Occipital lobe (tissue), 3 donors: ENCODE measurements at places on chromosomes 6 and 20.
A peak's percentile ranks its signal among the peaks of the same experiment; 100 is the strongest.

DNA sequence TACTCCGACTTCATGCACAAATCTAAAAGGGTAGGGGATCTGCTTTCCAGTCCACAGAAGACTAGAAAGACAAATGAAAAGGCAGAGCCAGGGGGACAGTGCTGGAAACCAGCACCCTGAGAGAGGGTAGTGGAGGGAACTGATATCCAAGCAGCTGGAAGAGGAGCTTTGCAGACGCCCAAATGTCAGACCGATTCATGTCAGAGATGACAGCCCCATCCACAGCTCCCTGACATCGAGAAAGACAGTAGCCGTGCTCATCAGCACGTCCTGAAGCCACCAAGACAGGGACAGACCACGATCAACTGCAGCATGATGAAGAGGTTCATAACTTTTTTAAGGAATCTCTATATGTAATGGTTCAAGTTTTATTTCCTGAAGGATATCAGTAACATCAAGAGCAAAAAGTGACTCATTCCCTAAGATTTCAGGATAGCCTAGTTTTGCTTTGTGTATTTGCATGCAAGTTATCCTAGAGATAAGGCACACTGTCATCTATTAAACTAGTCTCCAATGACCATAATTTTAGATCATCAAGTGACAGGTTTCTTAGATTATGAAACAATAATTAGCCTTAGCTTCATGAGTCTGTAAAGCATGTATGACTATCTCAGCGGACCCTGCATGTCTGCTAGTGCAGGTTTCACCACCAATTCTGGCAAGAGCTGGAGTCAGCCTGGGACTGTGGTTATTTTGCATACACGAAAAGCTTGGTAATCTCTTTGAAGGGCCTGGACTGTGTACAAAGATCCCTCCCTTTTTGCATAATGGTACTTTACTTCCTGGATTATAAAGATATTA, 43.0 kb downstream of the PRDM1 start:
- DNase-seq: no peak

DNA sequence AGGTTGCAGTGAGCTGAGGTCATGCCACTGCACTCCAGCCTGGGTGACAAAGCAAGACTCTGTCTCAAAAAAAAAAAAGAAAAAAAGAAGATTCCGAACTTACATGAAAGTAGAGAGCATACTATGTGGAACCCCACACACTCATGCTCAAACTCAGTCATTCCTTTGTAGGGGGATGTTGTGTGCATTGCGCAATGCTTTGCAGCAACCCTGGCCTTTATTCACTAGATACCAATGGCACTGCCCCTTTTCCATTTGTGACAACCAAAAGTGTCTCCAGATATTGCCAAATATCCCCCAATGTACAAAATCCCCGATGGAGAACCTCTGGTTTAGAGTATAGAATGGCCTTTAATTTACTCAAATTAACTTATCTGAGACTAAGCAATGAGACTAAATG, 158.6 kb downstream of the GJA1 start:
- DNase-seq: no peak

DNA sequence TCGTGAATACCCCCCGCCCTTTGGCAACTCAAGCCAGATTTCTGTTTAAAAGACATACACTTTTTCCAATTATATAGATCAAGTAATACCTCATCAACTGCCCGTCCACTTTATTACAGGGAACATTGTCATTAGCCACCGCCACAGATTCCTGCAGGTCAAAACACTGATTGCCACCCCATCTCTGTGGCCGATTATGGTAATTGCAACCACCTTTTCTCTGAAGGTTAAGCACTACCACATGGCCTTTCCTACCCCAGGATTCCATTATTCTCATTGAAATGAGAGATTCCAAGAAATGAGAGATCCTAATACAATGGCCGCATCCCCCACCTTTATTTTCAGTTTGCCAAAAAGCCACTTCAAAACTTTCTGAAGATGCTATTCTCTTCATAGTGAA, 478.8 kb upstream of the HSF2 start:
- no peak for DNase-seq

DNA sequence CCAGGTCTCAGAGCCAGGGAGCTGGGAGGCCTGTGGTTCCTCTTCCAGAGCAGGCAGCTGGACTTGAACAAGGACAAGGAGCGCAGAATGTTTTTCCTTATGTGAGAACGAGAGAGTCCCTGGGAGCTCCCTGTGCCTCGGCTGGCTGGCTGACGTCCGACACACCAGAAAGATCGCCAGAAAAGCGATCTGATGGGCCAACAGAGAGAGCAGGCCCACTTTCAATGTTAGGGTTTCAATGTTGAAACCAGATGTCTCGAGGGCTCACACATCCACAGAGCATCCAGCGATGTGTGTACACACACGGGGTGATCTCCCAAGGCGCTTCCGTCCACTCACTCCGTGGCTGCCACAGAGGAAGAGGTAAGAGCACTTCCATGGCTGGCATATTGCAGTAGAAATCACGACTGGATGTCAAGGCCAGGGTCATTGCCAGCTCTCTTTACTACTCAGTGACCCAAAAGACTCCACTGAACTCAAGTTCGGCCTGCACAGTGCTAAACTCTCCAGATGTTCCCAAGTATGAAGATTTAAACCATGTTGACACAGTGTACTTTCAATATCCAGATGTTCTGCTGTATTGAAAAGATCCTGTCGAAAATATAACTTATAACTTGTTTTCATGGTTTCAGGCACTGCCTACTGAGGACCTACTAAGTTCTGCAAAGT, 70.8 kb upstream of the FOXC1 start:
- DNase-seq: no peak

DNA sequence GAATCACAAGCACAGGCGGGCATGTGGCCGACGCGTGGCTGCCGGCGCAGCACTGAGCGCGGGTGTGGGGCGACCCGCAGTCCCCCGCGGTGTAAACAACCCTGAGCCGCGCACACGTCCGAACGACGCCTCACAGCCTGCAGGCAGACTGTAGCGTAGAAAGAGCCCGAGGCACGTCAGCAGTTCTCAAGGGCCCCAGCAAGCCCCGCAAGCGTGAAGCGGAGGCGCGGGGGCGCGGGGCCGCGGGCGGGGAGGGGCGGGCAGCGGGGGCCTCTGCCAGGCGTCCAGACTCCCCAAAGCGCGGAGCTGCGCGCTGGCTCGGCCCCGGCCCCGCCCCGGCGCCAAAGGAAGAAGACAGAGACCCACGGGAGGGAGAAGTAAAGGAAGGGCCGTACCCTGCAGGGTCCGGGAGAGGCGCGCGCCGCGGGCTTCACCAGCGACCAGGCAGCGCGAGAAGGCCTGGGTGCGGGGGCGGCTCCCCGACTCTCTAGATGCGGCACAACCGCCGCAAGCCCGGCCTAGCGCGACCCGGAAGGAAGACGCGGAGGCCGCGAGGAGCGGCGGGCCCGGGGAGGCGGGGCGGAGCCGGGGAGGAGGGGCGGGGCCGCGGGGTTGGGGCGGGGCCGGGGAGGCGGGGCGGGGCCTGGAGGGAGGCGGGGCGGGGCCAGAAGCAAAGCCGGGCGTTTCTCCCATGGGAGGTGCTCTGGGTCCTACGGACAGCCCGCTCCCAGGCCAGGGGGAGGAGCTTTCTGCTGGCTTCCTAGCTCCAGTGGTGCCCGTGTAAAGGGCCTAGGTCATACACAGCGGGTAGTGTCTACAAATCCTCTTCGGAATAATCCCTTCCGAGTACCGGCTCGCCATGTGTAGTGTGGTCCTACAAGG, at the start of gene FBXL4:
Gene FBXL4 (minus strand): TSS at position 536 of the 882 bp plus-strand sequence. CDS start 20,958 bp downstream, outside the sequence.
- peak; percentile 86 for DNase-seq

DNA sequence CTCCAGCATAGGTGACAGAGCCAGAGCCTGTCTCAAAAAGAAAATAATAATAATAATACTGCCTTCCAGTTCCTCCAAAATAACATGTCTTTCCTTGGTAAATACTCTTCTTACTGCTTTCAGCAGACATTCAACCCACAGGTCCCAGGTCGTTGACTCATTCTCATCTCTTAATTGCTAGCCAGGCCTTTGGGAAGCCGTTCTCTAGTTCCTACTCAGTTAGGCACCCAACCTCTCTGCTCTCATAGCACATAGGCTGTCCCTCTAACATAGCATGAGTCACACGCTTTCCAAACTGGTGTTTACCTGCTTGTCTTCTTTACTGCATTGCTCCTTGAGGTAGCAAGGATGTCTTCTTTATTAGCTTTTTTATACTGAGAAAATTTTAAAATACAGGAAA, 98.8 kb downstream of the LAMA2 start:
- DNase-seq: no peak

GRCh38 chr6:137495703-137496336, 1.6 kb upstream of the OLIG3 start:
- DNase-seq: no peak

- no peak for DNase-seq
These were observed 9.6 kb downstream of the CMTR1 start for GRCh38 chr6:37442416-37443215.

- DNase-seq: no peak
These were observed 70.4 kb upstream of the KCNG1 start for GRCh38 chr20:51093240-51093763.

DNA sequence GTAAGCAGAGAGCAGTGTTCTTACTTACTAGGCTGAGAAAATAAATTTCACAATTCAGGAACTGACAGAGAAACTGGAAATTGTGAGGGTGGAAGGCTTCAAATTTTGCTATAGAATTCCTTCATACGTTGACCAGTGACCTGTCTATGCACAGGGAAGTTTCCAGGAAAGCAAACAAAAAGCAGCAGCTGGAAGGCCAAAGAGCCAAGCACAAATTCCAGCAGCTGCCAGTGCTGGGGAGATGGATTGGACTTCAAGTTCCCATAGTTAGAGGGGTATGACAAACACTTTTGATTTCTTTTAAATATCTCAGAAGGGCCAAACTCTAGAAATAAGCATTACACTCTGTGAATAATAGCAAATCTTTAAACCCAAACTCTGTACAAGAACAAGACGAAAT, 299.1 kb upstream of the KCNQ5 start:
- no peak for DNase-seq

- no peak for DNase-seq
These were observed 3.1 kb downstream of the BMP6 start for GRCh38 chr6:7728855-7729590.

DNA sequence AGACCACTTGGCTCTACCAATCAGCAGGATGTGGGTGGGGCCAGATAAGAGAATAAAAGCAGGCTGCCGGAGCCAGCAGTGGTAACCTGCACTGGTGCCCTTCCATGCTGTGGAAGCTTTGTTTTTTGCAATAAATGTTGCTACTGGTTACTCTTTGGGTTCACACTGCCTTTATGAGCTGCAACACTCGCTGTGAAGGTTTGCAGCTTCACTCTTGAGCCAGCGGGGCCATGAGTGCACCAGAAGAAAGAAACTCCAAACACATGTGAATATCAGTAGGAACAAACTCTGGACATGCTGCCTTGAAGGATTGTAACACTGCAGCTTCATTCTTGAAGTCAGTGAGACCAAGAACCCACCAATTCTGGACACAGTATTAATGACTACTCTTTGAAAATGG, 89.9 kb upstream of the MBOAT1 start:
- DNase-seq: no peak

- DNase-seq: no peak
These were observed 405.8 kb upstream of the FKBP1C start for GRCh38 chr6:62805431-62805830.

- no peak for DNase-seq
These were observed 3.6 kb upstream of the DNAJC5 start for GRCh38 chr20:63891061-63892002.

DNA sequence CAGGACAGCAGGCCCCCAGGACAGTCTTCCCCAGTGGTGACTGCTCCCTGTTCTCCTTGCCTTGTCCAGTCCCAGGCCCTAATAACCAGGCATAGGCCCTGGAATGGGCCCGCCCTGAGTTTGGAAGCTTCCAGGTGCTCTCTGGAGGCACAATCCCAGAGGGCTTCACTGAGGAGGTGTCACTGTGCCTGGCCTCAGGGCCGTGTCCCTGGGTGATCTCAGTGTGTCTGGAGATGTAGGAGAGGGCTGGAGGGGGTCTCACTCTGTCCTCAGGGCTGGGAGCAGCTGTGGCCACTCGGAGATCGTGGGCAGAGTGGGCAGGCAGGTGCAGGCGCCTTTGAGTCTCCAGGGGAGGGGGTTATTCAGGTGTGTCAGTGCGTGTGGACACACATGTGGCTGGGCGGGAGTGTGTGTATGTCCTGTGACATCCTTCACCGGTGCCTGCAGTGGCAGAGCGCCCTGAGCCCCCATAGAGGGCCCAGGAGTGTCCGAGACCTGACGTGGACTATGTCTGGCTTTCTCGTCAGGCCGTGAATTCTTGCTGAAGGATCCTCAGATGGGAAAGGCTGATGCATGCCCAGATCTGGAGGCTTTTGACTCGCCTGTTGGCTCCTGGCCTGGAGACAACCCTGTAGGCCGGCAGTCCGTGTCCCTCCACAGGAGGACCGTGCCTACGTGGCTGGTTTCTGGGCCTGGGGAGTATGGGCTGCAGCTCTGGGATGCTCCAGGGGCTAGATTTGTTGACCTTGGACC, 5.5 kb upstream of the NPBWR2 start:
- DNase-seq: no peak

- no peak for DNase-seq
These were observed 34.8 kb downstream of the RNASET2 start for GRCh38 chr6:166921570-166921969.

DNA sequence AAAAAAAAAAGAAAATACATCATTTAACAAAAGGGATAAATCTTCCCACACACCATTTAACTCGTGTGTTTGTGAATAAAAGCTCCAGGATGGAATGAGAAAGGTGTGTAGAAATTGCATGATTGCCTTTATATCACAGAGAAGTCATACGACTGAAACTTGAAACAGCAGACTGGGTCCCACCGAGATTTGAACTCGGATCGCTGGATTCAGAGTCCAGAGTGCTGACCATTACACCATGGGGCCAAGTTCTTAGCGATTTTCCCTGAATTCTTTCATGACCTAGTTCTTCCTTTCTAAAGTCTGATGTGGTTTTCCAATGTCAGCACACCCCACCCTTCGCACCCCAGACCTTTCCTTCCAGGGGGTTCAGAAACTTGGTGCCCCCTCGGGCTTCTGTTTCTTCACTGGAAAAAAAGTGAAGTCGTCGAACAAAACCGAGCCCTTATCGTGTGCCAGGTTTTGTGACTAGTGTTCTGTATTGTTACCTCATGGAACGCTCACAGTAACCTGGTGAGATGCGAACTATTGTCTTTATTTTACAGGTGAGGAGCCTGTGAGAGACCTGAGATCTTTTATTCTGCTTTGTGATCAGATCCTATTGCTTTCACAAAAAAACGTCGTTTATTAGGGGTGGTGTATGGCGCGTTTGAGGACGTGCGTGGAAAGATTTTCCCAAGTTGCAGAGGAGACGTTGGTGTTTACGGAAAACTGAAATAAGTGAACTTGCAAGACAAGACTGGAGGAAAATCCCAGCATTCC, 120.8 kb downstream of the OR2B2 start:
- DNase-seq: peak; percentile 21

- peak; percentile 40 for DNase-seq
These were observed 106.2 kb downstream of the JPH2 start for GRCh38 chr20:44080646-44081267.

- peak; percentile 4 for DNase-seq
These were observed 8.3 kb downstream of the CD109 start for GRCh38 chr6:73704260-73704659.

DNA sequence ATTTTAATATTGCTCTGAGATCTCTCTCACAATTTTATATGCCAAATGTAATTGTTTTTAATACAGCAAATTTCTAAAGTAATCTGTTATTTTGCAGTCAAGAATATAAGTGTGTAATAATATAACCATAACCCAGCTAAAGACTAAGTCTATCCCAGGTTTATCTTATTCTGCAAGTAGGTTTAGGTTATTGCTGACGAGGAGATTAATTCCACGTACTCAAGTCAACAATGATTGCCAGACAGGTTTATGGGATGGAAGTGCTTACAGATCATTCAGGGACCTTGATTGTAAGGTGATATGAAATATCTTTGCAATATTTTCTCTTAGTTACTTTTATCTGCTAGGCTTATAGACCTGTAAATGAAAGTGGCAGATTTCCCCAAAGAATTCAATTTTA, 698.3 kb downstream of the HDGFL1 start:
- no peak for DNase-seq

GRCh38 chr6:105220186-105220585, 40.4 kb upstream of the POPDC3 start:
- DNase-seq: no peak
